Inflammatory macrophage treated with lipopolysaccharide for 1 hour (primary cell): ENCODE measurements at places on chromosomes 7 and 10.

- no peak for DNase-seq
Observed at GRCh38 chr7:2141021-2141410, 91.7 kb downstream of the MAD1L1 start.

GRCh38 chr7:101586078-101586905 lies 42.8 kb downstream of the MYL10 start:
- DNase-seq, result no peak

DNA sequence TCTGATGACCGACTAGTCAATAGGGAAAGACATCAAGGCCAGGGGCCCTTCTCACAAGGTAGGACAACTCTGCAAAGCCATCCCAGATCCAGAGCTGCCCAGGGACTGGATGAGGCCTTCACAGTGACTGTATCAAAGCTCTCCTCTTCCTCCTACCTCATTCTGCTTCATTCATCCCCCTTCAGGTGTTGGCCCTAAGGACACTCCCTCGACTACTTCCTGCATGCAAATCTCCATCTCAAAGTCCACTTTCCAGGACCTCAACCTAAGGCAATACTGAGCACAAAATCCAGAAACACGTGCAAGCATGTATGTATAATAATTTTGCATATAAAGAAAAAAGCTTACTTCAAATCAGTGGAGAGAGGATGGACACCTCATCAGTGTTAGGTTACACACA lies 25.1 kb downstream of the DPY19L1 start:
- DNase-seq, result no peak

DNA sequence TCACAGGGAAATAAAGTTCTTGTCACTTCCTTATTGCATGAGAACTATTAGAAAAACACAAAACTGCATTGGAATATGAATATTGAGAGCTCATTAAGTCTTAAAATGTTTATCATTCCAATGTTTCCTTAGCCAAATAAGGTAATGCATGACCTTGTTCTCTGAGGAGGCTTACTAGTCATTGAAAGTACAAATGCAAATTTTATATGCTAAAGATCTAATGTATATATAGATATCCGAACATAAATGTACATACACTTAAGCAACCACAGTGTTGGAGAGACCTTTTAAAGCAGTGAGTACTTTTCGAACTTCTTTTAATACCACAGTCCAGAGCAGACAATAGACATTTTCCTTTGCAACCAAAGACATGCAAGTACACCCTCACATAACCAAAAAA lies 96.1 kb downstream of the RELN start:
- DNase-seq, result no peak

DNA sequence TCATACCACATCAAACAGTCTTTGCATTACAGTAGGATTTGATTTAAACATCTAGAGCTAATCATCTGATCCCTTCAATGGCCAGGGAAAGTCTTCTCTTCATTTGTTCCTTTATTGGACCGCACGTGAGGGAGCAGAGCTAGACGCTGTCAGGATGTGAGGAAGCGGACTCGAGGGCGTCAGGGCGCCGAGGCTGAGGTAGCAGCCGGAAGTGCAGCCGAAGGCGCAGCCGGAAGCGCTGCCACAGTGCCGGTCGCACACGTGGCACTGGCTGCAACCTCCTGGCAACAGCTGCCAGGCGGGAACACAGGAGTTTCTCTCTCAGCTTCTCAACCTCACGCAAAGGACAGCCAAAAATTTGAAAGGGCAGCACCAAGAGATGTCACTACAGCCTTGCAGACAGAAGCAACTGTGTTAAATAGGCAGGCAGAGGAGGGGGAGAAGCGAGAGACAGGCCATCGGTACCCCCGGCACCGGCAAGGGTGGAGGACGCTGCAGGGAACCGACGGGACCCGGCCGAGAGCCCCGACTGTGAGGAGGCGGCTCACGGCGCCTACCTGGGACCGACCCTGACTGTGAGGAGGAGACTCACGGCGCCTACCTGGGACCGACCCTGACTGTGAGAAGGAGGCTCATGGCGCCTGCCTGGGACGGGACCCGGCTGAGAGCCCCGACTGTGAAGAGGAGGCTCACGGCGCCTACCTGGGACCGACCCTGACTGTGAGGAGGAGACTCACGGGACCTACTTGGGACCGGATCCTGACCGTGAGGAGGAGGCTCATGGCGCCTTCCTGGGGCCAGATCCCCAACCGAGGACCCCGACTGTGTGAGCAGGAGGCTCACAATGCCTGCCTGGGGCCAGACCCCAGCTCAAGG lies 32.3 kb downstream of the VIPR2 start:
- no peak for DNase-seq

GRCh38 chr10:17454161-17455014 lies at the start of gene ST8SIA6:
TSS of gene ST8SIA6 (minus strand) at chr10:17454595. CDS start at chr10:17454255, 340 bp downstream.
- peak; percentile 21 for DNase-seq

- no peak for DNase-seq
Observed at GRCh38 chr7:8228766-8229674, 32.9 kb downstream of the ICA1 start.

DNA sequence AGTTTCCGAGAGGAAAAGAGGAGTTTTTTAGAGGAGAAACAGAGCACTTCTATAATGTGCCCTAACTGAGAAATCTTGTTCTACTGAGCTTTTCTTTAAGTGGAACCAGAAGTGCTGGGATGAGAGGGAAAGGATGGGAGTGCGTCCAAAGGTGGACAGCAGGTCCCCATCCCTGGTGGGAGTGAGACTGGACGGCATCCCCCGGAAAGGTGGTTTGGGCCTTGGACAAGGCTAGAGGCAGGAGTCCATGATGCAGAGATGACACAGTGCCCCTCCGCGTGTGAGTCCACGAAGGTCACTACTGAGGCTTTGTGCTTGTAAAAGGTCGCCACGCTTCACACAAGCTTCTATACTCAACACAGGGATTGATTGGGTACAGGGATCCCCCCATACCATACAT lies 6.1 kb upstream of the EN2 start:
- DNase-seq, result no peak

- no peak for DNase-seq
Observed at GRCh38 chr10:101134299-101135127, 3.4 kb downstream of the TLX1 start.

- DNase-seq, result no peak
Observed at GRCh38 chr10:99520847-99521764, 11.6 kb upstream of the NKX2-3 start.

DNA sequence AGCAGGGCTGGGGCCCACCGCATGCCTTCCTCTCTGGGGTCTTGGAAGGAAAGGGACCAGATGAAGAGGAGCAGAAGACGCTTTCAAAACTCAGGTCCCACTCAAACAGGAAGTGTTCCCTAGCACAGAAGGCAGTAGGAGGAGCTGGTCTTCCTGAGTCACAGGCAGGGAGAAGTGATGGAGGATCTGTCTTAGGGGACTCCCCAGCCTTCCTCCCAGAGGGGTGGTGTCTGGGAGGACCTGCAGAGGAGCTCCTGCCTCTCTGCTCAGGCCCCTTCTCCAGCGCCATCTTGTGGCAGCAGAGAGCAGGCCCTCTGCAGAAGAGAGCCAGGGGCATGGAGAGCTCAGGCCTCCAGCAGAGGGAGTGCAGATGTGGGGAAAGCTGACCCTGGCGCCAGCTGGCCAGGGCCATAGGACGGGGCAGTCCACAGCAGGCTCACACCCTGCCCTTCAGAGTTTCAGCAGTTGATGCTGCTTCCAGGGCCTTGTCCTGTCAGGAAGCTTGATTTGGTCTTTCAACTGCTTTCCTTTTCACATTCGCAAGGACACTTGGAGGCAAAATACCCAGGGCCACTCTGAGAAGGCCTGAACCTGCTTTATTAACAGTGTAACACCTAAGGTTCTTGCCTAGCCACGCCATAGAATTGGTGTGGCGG lies 62.2 kb upstream of the TARP start:
- DNase-seq, result peak; percentile 98

DNA sequence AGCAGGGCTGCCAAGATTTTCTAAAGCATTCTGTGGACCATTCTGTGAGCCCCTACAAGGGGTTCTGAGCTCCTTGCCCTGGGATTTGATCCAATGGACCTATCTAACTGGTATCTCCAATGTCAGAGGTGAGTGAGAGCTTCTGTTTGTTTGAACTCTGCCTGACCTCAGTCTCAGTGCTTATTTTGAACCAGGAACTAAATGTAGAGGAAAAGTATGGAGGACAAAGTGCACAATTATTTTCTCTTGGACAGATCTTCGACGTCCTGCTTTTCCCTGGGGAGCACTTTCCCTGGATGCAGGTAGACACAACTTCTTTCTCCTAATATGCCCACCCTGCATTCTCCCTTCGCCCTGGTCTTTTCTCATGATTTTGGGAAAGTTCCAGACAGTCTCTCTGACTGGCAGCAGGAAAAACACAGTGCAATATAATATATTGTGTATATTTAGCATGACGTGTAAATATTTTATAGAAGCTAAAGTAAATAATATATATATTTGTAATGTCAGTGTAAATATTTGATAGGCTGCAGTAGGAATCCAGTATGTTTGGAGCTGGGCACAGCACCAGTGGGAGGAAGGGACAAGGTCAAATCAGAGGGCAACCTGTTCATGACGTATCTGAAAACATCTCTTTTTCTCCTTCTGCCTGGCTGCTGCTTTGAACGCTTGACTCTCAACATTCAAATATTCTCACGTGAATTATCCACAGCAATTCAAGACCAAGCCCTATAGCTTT lies 184.0 kb upstream of the LYZL1 start:
- DNase-seq, result no peak

DNA sequence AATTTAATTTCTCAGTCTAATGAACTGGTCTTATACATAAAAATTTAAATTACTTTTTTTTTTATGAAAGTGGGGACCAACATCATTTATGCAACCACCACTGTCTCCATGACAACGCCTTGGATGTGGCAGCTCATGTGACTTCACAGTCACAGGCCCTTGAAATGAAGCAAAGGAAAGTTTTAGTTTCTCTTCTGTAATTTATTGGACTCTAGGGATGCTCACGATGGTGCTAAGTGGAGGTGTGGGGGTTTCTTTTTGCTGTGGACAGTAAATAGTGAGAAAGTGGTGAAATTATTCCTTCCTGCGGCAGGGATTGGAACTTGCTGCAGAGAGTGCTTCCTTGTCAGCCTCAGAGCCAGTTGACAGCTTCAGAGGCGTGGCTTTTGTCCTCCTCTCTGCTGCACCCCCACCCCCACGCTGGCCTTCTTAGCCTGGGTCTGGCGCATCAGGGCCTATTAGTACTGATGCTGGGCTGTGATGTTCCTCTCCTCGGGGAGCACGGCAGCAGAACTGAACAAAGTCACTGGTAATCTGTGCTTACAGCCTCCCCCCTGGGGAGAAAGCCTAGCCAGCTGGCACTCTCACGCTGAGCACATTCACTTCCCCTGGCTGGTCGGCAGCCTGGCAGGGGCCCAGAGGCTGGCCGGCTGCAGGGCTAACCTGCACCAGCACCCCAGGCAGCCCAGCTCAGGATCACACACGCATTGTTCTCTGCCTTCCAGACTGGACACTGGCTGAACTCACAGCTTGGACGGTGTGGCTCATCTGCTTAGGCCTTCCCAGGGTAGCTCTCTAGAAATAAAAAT lies 517.5 kb upstream of the GALNT17 start:
- DNase-seq, result no peak

- DNase-seq, result no peak
Observed at GRCh38 chr7:151410405-151411390, 860 bp upstream of the WDR86 start.

- DNase-seq, result no peak
Observed at GRCh38 chr10:79379512-79380124, 32.3 kb downstream of the PPIF start.

DNA sequence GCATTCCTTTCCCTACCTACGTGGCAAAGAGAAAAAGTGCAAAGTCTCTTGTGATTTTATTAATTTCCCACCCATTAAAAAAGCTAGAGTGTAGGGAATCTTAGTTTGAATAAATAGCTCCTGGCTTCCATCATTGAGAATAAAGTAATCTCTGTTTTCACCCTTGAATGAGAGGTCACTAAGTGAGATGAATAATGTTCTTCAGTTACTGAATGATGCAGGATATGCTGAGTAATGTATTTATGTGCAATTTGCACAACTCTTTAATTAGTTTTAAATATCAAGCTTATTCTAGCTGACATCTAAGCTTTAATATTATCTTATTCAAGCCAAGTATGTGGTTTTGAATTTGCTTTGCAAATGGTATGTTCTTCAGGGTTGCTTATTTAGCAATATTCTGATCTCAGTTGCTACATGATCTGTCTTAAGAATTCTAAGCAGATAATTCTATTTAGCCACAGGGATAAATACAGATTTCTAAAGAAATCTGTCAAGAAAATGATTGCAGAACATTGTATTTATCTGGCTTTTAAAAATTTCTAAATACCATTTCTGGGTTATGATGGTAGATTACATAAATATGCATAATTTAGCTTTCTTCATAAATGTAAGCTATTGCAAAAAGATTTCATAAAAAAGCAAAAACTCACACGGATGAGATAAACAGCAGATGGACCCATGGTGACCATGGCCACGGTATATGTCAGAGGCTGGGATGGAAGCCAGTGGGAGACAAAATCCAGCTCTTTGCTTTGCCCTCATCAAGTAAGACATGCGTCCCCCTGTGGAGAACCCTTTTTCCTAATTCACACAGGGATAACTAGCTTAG lies 141.0 kb downstream of the MACC1 start:
- DNase-seq, result no peak

GRCh38 chr7:110557-111232 lies 81.7 kb upstream of the FAM20C start:
- no peak for DNase-seq

- no peak for DNase-seq
Observed at GRCh38 chr10:57336341-57336740, 931.4 kb downstream of the IPMK start.

DNA sequence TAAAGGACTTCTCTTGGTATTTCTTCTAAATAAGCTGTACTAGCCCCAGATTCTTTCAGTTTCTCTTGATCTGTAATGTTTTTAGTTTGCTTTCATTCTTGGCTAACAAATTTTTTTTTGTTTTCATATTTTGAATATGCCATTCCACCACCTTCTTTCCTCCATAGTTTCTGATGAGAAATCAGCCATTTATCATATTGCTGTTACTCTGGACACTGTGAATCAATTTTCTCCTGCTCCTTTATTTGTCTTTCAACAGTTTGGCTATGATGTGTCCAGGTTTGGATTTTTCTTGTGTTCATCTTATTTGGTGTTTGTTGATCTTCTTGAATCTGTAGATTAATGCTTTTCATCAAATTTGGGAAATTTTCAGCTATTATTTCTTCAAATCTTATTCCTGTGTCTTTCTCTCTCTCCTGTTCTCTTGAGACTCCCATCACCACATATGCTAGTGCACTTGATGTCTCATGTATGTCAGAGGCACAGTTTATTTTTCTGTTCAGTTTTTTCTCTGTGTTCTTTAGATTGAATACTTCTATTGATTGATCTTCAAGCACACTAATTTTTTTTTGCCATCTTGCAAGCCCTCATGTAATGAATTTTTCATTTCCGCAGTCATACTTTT lies 15.0 kb downstream of the ELFN1 start:
- DNase-seq, result no peak

- peak; percentile 43 for DNase-seq
Observed at GRCh38 chr7:2734751-2735571, 47.0 kb downstream of the AMZ1 start.

- DNase-seq, result no peak
Observed at GRCh38 chr7:108093851-108094331, 36.3 kb downstream of the LAMB4 start.

GRCh38 chr10:106158241-106158640 lies 1006.3 kb downstream of the SORCS1 start:
- DNase-seq, result no peak

- DNase-seq, result no peak
Observed at GRCh38 chr10:133471300-133472109, 17.8 kb downstream of the SCART1 start.
